ENCODE measurements at places on chromosomes 5 and 9. TPM values are rescaled to one million over a fixed set of nuclear protein-coding genes. Genes with fewer than 3 reads are reported as not detected.

DNA sequence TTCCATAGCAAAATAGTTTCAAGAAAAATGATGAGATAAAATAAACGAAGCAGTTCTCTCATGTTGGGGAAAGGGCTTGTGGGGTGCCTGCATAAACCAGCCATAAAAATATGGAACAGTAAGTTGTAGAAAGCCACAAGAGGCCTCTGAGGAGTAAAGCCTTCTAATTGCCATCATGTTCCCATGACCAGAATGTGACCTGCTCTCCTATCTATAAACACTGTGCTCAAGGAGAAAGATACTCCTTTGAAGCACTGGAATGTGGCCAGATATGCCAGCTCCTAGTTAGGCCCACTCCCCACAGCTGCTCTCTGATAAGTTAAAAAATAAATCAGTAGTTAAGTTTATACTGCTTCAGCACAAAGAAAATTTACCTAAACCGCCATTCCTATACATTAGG, 65.8 kb downstream of the SETX start:
- no peak for DNase-seq
- no peak overlapping the region for H3K4me3 ChIP-seq
- H3K27me3 ChIP-seq = no peaks in the 10 kb centered on the region
- no peak overlapping the region for H3K27ac ChIP-seq

- no peaks in the 10 kb centered on the region for H3K27me3 ChIP-seq
- no peak overlapping the region for H3K27ac ChIP-seq
- no peak overlapping the region for H3K4me3 ChIP-seq
- H3K4me1 ChIP-seq = no peaks in the 10 kb centered on the region
- no peak for DNase-seq
- no peaks in the 10 kb centered on the region for H3K36me3 ChIP-seq
Observed at GRCh38 chr9:13555989-13556500, 276.6 kb upstream of the MPDZ start.

DNA sequence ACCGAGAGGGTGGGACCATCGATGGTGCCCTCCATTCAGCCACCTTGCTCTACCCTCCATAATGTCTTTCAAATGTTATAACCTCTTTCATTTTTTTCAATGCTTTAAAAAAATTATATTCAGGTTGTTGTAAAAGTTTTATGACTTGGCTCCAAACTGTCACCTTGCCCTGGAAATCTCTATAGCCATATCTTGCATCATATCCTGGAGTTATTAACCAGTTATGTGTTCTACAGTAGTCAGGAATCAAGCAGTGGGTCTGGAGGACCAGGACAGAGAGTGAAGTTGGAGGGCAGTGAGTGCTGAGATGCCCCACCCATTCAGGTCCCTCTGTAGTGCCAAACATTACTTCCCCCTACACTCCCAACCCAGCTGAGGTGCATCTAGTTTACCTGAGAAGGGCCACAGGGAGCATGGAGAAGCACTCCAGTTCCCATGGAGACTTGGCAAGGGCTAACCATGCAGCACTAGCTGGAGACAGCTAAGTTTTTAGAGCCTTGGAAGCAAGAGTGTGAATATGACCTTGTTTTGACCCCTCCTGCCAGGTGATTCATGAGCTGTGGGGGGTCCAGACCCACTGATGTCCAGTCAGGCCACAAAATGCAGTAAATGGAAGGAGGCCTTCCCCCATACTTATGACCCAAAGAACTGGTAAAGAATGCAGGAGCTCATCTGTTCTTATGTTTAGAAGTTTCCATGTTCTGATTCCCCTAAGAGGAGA, 5.5 kb downstream of the IFNA8 start:
- peaks cover 2% of the 10 kb centered on the region for H3K4me1 ChIP-seq
- no peak for DNase-seq
- no peaks in the 10 kb centered on the region for H3K36me3 ChIP-seq

The POC5 gene
- 23.0 TPM for total RNA-seq

The GLT6D1 gene
- not detected for total RNA-seq

DNA sequence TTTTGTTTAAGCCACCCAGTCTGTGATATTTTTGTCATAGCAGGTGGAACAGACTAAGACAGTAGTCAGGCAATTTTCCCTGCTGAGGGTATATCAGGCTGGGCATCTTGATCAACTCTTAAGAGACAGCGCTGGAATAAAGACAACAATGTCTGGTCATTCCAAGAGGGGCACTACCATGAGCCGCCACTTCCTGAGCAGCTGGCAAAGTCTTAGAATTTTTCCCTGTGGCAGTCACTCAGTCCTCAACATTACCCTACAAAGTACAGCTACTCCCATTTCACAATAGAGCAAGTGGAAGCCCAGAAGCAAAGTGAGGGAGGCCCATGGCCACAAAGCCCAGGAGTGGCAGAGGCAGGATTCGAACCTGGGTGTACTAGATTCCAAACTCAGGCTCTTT, 74.8 kb downstream of the SH3PXD2B start:
- no peaks in the 10 kb centered on the region for H3K36me3 ChIP-seq
- peaks cover 7% of the 10 kb centered on the region for H3K4me1 ChIP-seq
- peaks cover 4% of the 10 kb centered on the region for H3K27me3 ChIP-seq

DNA sequence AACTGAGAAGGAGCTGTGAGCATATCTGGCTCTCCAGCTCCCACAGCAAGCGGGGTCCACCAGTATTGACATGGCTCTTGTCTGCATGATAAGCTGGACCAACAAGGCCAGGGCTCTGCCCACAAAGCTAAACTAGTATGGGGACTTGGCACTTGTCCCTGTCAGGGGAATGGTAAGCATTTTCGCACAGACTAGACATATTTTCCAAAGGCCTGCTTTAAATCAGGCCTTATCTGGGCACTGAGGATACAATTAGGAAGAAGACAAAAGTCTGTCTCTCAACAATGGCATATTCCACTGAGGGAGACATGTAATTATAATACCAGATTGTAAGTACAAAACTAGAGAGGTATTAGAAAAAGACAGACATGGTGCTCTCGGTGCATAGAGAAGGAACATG, 32.1 kb downstream of the CSF2 start:
- no peak for DNase-seq
- H3K27me3 ChIP-seq = no peaks in the 10 kb centered on the region
- H3K36me3 ChIP-seq = peaks cover 12% of the 10 kb centered on the region
- no peak overlapping the region for H3K4me3 ChIP-seq
- peaks cover 54% of the 10 kb centered on the region for H3K4me1 ChIP-seq

GRCh38 chr5:111043712-111044506, 27.6 kb upstream of the TSLP start:
- DNase-seq = no peak
- no peak overlapping the region for H3K4me3 ChIP-seq
- peaks cover 10% of the 10 kb centered on the region for H3K27me3 ChIP-seq
- H3K4me1 ChIP-seq = no peaks in the 10 kb centered on the region
- no peak overlapping the region for H3K27ac ChIP-seq

DNA sequence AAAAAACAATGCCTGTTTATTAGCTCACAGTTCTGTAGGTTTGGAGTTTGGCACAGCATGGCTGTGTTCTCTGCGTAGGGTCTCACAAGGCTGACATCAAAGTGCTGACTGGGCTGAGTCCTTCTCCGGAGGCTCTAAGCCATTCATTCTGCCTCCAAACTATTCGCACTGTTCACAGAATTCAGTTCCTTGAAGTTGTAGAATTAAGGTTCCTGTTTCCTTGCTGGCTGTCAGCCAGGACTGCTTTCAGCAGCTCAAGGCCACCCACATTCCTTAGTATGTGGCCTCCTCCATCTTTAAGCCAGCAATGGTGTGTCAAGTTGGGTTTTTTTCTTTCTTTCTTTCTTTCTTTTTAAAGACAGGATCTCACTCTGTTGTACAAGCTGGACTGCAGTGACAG, 161.9 kb downstream of the CDH6 start:
- H3K27ac ChIP-seq = no peak overlapping the region
- no peak overlapping the region for H3K4me3 ChIP-seq
- no peaks in the 10 kb centered on the region for H3K27me3 ChIP-seq

DNA sequence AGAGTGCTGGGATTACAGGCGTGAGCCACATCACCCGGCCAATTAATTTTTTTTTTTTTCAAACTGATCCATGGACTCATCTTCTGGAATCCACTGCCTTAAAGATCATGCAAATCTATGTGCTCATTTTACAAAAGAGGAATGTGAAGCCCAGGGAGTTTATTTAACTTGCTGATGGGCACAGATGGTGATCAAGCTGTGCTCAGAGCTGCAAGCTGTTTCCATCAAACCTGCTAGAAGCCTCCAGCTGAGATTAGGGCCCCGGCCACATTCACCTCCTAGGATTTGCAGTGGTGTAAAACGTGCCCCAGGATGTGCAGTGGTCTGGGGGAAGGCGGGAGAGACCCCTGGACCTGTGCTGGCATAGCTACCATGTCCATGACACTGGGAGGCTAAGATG, 56.1 kb upstream of the TUT7 start:
- H3K4me1 ChIP-seq = no peaks in the 10 kb centered on the region
- H3K4me3 ChIP-seq = no peak overlapping the region
- no peak overlapping the region for H3K27ac ChIP-seq
- no peak for DNase-seq

The WDR31 gene
- 1.00 TPM for total RNA-seq

The GLIPR2 gene
- 58.1 TPM for total RNA-seq

All from activated naive CD8-positive, alpha-beta T cell treated with anti-CD3 and anti-CD28 coated beads, Interleukin-2, amount 10 ng/mL, durations not matched to agents 7 days and 5 days (primary cell).